ENCODE measurements at places on chromosomes 5 and 9.

- no peak for DNase-seq
Observed at GRCh38 chr9:128470560-128470959, 14.8 kb downstream of the ODF2 start.

- DNase-seq, result no peak
Observed at GRCh38 chr5:139789116-139789844, 6.3 kb upstream of the PSD2 start.

- DNase-seq, result no peak
Observed at GRCh38 chr5:148060881-148061280, 2.9 kb upstream of the SPINK5 start.

GRCh38 chr5:179268399-179268952, 76.8 kb downstream of the ADAMTS2 start:
- DNase-seq, result no peak

- DNase-seq, result no peak
Observed at GRCh38 chr9:134139081-134139480, 3.2 kb downstream of the WDR5 start.

GRCh38 chr5:160197341-160198144, 31.8 kb upstream of the FABP6 start:
- no peak for DNase-seq

All from stimulated activated CD8-positive, alpha-beta memory T cell treated with anti-CD3 and anti-CD28 coated beads, Interleukin-7, amount 100 ng/mL, for 1 hour (primary cell).